ENCODE measurements at places on chromosomes 7 and 10.

DNA sequence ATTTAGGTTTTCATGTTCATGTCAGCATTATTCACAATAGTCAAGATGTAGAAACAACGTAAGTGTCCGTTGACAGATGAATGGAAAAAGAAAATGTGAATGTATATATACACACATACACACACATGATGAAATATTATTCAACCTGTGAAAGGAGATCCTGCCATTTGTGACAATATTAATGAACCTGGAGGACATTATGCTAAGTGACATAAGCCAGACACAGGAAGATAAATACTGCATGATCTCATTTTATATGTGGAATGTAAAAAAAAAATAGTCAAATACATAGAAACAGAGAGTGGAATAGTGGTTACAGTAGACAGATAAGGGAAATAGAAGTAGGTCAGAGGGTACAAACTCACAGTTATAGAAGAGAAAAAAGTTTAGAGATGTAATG, 651.1 kb upstream of the MKI67 start:
- no peak overlapping the region for H3K4me3 ChIP-seq
- no peak for ATAC-seq
- H3K27ac ChIP-seq: no peak overlapping the region
- no peaks in the 10 kb centered on the region for H3K27me3 ChIP-seq
- H3K36me3 ChIP-seq: no peaks in the 10 kb centered on the region
- H3K4me1 ChIP-seq: no peaks in the 10 kb centered on the region

DNA sequence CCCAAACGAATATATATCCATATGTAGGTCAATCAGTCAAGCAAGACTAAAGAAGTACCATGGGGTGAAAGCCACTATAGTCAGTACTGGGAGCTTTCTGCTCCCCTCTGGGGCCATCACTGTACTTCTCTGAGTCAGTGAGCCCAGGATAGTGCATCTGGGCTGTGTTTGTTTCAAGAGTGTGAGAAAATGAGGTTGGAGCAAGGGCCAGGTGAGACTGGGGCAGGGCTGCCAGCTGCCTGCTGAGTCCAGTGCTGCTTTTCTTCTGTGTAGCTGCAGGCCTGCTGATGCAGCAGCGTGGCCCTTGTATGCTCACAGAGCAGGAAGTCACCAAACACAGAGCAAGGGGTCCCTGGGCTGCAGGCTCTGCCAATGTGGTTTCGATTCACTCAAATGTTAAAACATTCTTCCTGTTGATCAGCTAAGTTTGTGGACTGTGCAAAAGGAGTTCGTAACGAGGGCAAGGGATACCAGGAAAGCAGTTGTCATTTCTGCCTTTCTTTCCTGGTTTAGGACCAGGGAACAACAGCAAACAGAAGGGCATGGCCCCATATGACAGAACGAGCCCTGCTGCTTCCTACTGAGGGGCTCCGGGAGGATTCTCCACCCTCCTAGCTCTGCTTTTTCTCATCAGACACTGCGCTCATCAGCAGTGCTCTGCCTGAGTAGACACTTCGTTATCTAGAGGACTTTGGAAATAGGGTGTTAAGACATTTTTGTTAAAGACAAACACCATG, 65.4 kb upstream of the TNS3 start:
- H3K36me3 ChIP-seq: no peaks in the 10 kb centered on the region
- no peaks in the 10 kb centered on the region for H3K27me3 ChIP-seq
- no peak for ATAC-seq
- H3K27ac ChIP-seq: no peak overlapping the region
- no peaks in the 10 kb centered on the region for H3K4me1 ChIP-seq

DNA sequence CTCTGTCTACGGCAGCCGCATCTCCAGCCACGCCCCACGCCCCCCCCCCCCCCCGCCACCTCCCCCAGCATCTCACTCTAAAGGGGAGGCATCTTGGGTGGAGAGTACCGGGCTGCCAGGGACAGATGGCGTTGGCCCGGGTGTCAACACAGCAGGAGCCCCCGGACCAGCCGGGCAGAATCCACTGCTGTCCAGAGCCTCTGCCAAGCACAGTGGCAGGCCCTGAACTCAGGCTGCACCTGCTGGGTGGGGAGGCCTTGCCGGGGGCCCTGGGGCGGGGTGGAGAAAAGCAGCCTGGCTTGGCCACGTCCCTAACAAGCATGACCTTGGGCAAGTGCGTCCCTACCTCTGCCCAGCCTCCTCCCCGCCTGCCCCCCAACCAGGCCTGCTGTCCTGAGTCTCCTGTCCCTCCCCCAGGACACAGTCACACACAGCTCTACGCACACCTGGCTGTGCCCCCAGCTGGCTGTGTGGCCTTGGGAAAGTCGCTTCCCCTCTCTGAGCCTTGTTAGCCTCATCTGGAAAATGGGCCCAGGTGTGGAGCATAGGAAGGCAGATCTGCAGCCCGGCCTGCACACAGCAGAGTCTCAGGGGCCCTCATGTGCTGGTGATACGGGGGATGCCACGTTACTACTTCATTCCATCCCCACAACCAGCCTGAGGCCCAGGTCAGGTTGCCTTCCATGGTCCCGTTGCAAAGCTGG, 45.2 kb downstream of the MICALL2 start:
- ATAC-seq: no peak
- no peaks in the 10 kb centered on the region for H3K36me3 ChIP-seq
- H3K4me1 ChIP-seq: peaks cover 19% of the 10 kb centered on the region
- H3K27me3 ChIP-seq: peaks cover 7% of the 10 kb centered on the region

GRCh38 chr7:120052884-120053382, 220.0 kb upstream of the KCND2 start:
- no peak overlapping the region for H3K4me3 ChIP-seq
- no peaks in the 10 kb centered on the region for H3K27me3 ChIP-seq
- H3K4me1 ChIP-seq: no peaks in the 10 kb centered on the region
- ATAC-seq: no peak
- no peak overlapping the region for H3K27ac ChIP-seq
- H3K36me3 ChIP-seq: no peaks in the 10 kb centered on the region

DNA sequence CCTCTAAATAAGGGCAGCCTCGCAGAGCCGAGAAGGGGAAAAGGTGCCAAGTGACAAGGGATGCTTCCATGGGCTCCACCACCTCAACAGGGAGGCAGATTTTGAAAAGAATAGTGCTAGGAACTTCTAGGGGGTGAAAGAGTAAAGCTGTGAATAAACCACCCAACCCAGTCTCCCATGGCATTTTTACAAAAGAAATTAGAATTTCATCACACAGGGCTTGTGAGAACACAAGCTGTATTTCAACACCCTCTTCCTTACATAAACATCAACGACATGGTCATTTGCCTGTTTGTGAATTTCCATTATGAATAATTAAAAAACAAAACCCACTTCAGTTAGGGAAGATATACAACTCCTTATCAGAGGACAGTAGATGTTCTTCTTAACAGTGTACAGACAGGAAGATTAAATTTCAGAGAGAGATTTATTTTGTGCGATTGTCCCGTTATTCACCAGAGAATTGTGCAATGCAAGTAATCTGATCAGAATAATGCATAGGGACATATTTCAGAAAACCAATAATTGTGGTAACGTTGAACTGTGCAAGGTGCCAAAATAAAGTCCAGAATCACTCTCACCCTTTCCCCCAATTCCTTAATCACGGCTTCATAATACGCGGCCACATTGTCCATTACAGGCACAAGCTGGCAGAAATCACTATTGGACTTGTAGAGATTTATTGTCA, 207.8 kb upstream of the MGMT start:
- no peak overlapping the region for H3K27ac ChIP-seq
- no peaks in the 10 kb centered on the region for H3K36me3 ChIP-seq
- H3K27me3 ChIP-seq: peaks cover 6% of the 10 kb centered on the region
- no peak for ATAC-seq
- H3K4me3 ChIP-seq: no peak overlapping the region

GRCh38 chr10:13110908-13111307, 10.9 kb downstream of the OPTN start:
- peak overlapping the region; percentile 57 for H3K27ac ChIP-seq
- H3K27me3 ChIP-seq: no peaks in the 10 kb centered on the region
- peak; percentile 51 for ATAC-seq

DNA sequence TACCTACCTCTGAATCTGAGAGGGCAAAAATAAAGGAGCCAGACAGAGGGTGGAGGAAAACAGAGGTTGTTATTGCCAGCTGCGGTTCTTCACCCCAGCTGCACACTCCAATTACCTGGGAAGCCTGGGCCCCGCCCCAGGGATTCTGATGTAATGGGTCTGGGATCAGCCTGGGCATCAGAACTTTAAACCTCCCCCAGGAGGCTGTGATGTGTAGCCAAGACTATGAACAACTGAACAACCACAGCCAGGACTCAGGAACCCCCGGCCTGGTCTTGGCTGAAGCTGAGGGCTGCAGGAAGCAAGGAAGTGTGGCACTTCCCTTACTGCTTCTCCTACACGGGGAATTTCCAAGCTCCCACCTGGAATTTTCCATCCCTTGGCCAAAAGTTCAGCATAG, 89.3 kb downstream of the HIP1 start:
- ATAC-seq: no peak
- no peaks in the 10 kb centered on the region for H3K4me1 ChIP-seq
- H3K4me3 ChIP-seq: no peak overlapping the region
- no peaks in the 10 kb centered on the region for H3K36me3 ChIP-seq

DNA sequence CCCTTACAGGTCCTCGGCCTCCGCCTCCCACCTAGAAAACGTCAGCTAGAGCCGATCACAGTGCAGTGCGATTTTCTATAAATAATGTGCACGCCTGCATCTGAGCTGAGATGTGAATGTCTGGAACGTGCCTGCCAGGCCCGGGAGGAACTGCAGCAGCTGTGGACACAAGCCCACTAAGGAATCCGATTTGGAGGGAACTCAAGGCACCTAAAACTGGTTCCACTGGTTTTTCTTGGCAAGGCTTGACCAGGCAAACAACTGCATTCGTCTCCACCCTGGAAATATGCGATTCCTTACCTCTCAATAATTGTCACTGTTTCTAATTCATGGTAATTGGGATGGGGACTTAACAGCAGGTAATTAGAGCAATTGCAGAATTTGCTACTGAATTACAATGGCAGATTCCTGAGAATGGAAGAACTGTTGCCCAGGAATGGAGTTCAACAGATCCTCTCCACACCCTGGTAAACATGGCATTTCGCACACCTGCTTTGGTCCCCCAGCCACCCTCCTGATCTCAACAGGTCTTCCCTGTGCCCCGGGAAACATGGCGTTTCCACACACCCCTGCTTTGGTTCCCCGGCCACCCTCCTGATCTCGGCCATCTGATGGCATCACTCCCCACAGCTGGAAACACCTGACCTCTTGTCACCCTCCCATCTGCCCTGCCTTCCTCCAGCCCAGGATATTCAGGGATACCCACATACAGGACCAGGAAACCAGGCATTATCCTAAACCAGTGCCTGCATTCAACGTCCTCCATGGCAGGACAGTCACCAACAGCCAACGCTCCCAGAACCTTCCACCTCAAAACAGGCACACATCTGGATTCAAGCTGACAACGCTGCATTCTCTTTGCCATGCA, 76.0 kb downstream of the DIP2C start:
- H3K36me3 ChIP-seq: no peaks in the 10 kb centered on the region
- H3K27ac ChIP-seq: no peak overlapping the region
- H3K4me1 ChIP-seq: peaks cover 11% of the 10 kb centered on the region
- no peak for ATAC-seq

DNA sequence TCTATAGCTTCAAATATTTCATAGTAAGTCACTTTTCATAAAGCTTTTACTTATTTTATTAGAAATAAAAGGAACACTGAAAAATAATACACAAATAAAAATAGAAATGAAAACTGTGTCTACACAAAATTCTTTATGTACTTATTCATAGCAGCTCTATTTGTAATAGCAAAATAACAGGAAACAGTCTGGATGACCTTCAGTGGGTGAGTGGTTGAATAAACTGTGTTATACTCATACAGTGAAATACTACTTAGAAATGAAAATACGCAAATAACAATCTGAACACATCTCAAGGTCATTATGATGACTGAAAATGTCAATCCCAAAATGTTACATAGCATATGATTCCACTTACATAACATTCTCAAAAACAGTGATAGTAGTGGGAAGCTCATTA, 138.7 kb upstream of the PCLO start:
- no peaks in the 10 kb centered on the region for H3K4me1 ChIP-seq
- no peak for ATAC-seq
- no peaks in the 10 kb centered on the region for H3K36me3 ChIP-seq
- no peak overlapping the region for H3K27ac ChIP-seq

DNA sequence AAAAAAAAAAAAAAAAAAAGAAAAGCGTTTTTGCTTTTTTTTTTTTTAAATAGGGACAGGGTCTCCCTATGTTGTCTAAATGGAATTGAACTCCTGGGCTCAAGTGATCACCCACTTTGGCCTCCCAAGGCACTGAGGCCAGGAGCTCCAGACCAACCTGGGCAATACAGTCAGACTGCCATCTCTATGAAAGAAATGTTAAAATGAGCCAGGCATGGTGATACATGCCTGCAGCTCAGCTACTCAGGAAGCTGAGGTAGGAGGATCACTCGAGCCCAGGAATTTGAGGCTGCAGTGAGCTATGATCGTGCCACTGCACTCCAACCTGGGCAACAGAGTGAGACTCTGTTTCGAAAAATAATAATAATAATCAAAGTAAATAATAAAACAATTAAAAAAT, 16.5 kb upstream of the LMTK2 start:
- H3K4me1 ChIP-seq: no peaks in the 10 kb centered on the region
- no peak overlapping the region for H3K4me3 ChIP-seq
- no peaks in the 10 kb centered on the region for H3K36me3 ChIP-seq
- ATAC-seq: no peak

DNA sequence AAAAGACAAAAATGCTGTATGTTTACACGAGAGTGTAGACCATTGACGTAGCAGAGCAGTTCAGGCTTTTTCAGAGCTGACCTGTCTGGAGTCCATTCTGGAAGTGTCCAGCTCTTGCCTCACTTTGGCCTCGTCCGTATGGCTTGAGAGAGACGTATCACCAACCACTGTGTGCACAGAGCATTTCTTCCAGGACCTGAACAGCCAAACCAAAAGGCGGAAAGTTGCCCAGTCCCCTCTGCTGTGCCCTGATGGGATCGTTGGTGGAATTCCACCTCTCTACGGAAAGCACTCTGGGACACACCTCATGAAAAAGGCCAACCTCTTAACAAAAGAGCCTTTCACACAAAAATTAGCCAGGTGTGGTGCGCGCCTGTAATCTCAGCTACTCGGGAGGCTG, 184.7 kb upstream of the SH2B2 start:
- H3K4me1 ChIP-seq: no peaks in the 10 kb centered on the region
- no peaks in the 10 kb centered on the region for H3K27me3 ChIP-seq
- no peak overlapping the region for H3K27ac ChIP-seq
- ATAC-seq: no peak
- no peak overlapping the region for H3K4me3 ChIP-seq

DNA sequence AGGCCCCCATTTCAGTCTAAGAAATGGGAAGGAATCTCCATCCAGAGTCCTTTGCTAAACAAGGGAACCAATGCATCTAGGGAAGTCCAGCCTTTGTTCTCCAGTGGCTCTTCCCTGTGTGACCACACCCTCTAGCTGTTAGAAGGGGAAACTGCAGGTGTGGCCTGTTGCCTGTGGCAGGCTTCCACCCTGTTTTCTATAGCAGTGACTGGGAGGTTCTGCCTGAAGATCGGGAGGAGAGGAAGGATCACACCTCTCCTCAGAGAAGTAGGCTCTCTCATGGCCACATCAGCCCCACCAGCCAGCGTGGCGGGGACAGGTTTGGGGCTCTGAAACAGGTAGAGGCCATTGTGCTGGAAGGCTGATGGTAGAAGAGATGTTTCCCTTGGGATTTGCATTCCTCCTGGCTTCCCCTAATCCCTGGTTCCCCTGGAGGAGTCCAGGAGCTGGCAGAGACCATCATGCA, 47.7 kb upstream of the TRIM8 start:
- no peaks in the 10 kb centered on the region for H3K27me3 ChIP-seq
- no peak overlapping the region for H3K4me3 ChIP-seq
- ATAC-seq: peak; percentile 80
- H3K4me1 ChIP-seq: no peaks in the 10 kb centered on the region
- peaks cover 24% of the 10 kb centered on the region for H3K36me3 ChIP-seq

Measured in activated T-helper 17 cell treated with anti-CD3 and anti-CD28 coated beads, Interleukin-2, amount 50 U/mL, for 72 hours (primary cell).